ENCODE measurements at places on chromosomes 1 and 21.

GRCh38 chr21:44568667-44569556, 4.6 kb upstream of the KRTAP10-4 start:
- no peak for DNase-seq

- DNase-seq = no peak
Observed at GRCh38 chr1:246111570-246111969, 395.5 kb downstream of the SMYD3 start.

DNA sequence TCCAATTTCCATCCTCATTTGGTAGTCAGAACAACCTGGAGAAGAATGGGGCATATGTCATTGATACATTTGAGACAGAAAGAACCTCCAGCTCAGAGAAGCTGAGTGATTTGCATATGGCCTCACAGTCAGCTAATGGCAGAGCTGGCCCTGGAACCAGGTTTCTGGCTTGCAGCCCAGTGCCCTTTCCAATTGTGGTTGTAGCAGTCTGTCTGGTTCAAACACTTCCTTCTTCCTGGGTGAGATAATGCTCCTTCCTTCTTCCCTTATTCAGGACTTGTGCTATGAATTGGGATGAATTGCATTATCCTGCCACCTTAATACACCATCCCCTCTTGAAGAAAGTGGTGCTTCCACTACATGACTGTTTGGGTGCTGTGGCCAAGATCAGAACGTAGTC, 24.2 kb downstream of the SLC5A9 start:
- DNase-seq = peak; percentile 13

DNA sequence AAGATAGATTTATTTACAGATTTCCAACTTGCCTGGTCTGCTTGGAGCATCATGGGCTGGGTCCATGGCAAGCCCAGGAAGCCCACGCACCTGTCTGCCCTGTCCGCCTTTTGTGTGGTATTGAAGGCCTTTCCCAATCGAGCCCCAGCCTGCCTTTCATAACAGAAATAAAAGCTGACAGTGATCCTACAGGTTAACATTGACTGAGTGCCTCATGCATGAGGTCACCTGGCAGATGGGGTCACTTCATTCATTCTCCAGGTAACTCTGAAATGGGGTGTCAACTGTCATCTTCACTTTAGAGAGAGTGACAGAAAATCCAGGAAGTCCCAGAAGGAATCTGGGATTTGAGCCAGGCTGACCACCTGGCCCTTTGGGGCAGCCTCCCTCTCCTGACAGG, 36.3 kb upstream of the CASZ1 start:
- no peak for DNase-seq

- DNase-seq = no peak
Observed at GRCh38 chr1:2528966-2529783, 888 bp downstream of the HES5 start.
